ENCODE measurements at places on chromosomes 7 and 10. TPM values are rescaled to one million over a fixed set of nuclear protein-coding genes. Genes with fewer than 3 reads are reported as not detected.

The SVOPL gene
- total RNA-seq = 0.86 TPM

The SEMA3E gene
- total RNA-seq = 883 TPM

The CUEDC2 gene
- total RNA-seq = 51.7 TPM

The ARHGEF5 gene
- total RNA-seq = 22.8 TPM

The SNCG gene
- 0.97 TPM for total RNA-seq

The FRG2B gene
- total RNA-seq = not detected

- H3K4me1 ChIP-seq = no peaks in the 10 kb centered on the region
- no peak overlapping the region for H3K27ac ChIP-seq
Measured at GRCh38 chr7:68678196-68678595, 920.1 kb upstream of the AUTS2 start.

DNA sequence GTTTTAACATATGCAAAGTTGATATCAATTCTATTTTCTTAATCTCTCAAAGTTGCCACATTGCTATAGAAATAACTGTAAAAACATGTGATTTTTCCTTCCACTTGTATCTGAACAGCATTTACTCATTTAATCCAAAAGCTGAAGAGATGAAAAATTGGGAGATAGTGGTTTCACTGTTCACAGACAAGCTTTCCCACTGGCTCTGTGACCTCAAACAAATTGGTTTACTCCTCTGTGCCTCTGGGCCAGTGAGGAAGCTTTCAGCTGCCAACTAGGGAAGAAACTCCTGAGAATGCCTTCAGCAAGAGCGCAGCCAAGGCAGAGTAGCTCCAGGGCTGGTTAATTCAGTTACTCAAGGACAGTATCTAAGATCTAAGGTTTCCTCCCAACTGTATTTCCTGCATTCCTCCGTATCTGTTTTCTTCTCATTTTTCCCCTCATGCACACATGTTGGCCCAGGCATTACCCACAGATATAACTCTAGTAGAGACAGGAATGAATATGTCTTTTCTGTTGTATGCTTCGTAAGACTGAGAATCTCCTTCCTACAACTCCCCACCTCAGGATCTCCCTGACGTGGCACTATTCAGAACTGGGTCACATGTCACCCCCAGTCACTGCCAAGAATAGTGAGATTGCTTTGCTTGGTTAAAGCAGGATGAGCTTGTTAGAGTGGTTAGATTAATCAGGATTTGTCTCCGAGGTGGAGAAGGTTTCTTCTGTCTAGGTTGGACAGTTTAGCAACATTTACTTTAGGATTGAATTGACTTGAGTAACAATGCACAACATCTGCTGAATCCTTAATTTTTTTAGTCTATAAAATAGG lies 315.7 kb downstream of the NRG3 start:
- DNase-seq = no peak
- no peaks in the 10 kb centered on the region for H3K36me3 ChIP-seq
- no peak overlapping the region for H3K27ac ChIP-seq
- H3K27me3 ChIP-seq = no peaks in the 10 kb centered on the region

- H3K27me3 ChIP-seq = no peaks in the 10 kb centered on the region
- no peaks in the 10 kb centered on the region for H3K4me1 ChIP-seq
- H3K36me3 ChIP-seq = no peaks in the 10 kb centered on the region
Measured at GRCh38 chr7:33179519-33179918, 50.2 kb downstream of the BBS9 start.

DNA sequence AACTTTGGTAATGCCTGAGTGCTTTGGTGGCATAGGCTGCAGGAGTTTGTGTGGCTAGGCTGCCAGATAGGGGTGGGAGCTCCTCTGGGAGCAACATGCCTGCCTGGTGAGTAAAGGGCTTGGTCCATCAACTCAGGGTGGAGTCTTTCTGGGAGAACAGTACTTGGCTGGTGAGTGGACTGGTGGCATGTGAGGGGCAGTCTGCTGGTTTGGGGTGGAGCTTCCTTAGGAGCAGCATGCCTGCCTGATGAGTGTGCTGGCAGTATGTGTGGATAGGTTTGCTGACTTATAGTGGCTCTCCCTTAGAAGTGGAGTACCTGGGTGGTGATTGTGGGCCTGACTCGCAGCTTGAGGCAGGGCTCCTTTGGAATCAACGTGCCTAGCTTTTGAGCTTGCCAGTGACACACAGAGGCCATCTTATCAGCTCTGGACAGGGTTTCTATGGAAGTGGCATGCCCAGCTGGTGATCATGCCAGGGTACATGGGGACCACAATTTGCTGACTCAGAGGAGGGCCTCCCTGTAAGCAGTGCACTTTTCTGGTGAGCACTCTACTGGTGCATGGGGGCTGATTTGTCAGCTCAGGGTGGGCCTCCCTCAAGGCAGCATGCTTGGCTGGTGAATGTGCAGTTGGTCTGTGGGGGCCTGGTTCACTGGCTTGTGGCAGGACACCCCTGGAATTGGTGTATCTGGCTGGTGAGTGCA lies 35.0 kb upstream of the SRI start:
- no peak overlapping the region for H3K27ac ChIP-seq
- no peak for DNase-seq
- H3K4me1 ChIP-seq = no peaks in the 10 kb centered on the region
- no peaks in the 10 kb centered on the region for H3K27me3 ChIP-seq

DNA sequence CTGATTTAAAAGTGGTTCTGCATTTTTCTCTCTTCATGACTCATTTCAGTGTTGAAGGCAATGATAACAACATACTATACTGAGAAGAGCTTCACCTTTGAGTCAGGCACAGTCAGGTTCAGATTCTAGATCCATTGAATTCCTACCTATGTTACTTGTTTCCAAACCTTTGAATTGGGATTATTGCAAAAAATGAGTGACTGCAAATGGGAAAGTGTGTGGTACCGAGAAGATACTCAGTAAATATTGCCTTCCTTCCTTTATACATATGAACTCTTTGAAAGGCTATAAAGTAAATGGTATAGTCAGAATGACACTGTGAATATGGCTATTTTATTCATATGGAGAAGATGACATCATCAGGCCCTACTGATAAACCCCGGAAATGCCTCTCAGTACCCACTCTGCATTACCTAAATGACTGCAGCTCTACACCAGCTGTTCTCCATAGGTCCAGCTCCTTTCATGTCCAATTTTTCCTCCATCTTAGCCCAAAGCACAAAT lies 66.7 kb upstream of the FGL2 start:
- no peak overlapping the region for H3K4me3 ChIP-seq
- no peaks in the 10 kb centered on the region for H3K36me3 ChIP-seq
- no peaks in the 10 kb centered on the region for H3K4me1 ChIP-seq
- no peaks in the 10 kb centered on the region for H3K27me3 ChIP-seq
- DNase-seq = no peak

DNA sequence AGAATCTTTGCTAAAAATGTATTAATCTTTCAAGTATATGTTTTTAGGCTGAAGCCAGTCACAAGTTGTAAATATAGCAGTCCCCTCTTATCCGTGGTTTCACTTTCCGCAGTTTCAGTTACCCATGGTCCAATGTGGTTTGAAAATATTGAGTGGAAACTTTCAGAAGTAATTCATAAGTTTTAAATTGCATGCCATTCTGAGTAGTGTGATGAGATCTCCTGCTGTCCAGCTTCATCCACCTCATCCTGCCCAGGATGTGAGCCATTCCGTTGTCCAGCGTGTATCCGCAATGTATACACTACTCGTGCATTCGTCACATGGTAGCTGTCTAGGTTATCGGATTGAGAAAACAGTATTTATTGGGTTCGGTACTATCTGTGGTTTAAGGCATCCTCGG lies 12.2 kb downstream of the PDCD4 start:
- H3K4me1 ChIP-seq = no peaks in the 10 kb centered on the region
- H3K36me3 ChIP-seq = peaks cover 52% of the 10 kb centered on the region
- no peaks in the 10 kb centered on the region for H3K27me3 ChIP-seq
- H3K4me3 ChIP-seq = no peak overlapping the region
- DNase-seq = no peak

DNA sequence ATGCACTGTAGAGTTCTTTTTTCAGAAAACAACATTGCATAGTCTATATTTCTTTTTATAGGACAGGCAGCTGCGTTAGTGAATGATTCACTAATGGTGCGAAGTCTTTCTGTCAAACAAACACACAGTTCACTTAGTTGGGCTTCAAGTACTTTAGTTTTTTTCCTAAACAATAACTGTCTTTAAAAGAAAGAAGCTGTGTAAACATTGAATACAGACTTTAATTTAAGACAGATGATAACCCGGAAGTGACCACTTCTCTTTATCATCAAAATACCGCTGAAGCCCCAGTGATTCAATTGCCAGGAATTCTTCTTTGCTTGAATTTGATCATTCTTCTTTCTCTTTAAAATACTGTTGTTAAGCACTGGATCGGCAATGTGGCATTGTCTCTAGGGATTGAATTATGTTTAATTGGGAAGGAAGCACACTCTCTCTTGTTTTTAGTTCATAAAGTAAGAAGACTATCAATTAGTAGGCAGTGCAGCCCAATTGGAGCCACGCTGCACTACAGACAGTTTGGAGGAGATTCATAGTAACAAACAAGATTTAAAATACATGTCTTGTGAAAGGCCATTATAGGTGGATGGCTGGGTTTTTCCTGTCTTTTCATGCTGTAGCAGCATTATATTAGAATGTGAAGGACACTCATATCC lies 30.4 kb downstream of the CNTNAP2 start:
- DNase-seq = no peak
- no peaks in the 10 kb centered on the region for H3K27me3 ChIP-seq
- H3K36me3 ChIP-seq = no peaks in the 10 kb centered on the region
- no peak overlapping the region for H3K4me3 ChIP-seq

- no peak overlapping the region for H3K4me3 ChIP-seq
- no peak for DNase-seq
- H3K4me1 ChIP-seq = peaks cover 2% of the 10 kb centered on the region
- no peak overlapping the region for H3K27ac ChIP-seq
- H3K36me3 ChIP-seq = peaks cover 39% of the 10 kb centered on the region
- H3K27me3 ChIP-seq = no peaks in the 10 kb centered on the region
Measured at GRCh38 chr10:11919271-11919670, 96.1 kb downstream of the PROSER2 start.

DNA sequence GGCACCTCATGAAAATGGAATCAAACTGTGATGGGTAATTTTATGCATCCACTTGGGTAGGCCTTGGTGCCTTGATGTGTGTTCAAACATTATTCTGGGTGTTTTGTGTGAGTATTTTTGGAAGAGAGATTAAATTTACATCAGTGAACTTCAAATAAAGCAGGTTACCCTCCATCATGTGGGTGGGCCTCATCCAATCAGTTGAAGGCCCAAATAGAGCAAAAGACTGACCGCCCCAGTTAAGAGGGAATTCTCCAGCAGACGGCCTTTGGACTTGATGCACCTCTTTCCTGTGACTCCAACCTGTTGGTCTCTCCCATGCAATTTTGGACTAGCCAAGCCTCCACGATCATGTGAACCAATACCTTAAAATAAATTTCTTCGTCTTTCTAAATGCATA lies 97.7 kb upstream of the DPP6 start:
- no peak overlapping the region for H3K4me3 ChIP-seq
- no peaks in the 10 kb centered on the region for H3K4me1 ChIP-seq
- no peak overlapping the region for H3K27ac ChIP-seq
